AG04450 (cell line): ENCODE measurements at places on chromosomes 7 and 10.

DNA sequence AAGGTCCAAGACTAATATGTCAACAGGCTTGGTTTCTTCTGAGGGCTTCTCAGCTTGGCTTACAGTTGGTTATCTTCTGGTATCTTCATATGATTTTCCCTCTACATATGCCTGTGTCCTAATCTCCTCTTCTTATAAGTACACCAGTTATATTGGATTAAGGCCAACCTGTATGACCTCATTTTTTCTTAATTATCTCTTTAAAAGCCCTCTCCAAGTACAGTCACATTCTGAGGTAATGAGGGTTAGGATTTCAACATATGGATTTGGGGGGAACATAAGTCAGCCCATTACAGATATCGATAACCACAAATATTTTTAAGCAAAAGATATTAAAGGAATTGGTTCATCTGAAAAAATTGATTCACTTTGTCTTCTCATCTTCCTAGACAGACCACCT is 49.2 kb downstream of the IQUB start:
- DNase-seq: no peak

DNA sequence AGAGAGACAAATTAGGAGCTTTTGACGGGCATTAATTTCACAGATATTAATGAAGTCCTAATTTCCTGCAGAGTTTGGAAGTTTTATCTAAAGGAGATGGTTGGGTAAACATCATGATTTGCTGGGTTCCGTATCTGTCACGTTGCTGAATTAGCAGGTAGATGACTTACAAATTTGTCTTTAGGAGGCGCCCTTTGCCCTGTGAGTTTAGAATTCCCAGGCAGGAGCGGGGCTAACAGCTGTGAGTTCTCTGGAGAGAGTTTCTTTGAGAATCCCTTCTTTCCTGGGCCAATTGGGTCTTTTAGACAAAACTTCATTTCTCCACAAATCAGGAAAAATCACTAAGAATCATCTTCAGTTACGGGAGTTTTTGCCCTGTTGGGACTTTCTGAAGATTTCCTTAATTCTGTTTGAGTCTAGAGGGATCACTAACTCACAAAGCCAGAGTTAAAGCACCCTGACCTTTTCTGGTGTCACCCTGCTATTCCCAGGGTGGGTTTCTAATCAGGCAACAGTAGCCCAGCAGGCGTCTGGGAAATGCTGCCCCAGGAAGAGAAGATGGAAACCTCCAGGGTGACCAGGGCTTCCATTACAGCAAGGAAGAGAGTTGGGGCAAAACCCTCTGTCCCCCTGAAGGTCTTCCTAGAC is 63.7 kb downstream of the PRKCQ start:
- DNase-seq: no peak

- no peak for DNase-seq
Observed at GRCh38 chr7:104133238-104133637, 74.6 kb downstream of the ORC5 start.

- DNase-seq: no peak
Observed at GRCh38 chr7:32496052-32496813, 944 bp downstream of the AVL9 start.

- DNase-seq: no peak
Observed at GRCh38 chr10:90204131-90204955, 503.0 kb downstream of the KIF20B start.

DNA sequence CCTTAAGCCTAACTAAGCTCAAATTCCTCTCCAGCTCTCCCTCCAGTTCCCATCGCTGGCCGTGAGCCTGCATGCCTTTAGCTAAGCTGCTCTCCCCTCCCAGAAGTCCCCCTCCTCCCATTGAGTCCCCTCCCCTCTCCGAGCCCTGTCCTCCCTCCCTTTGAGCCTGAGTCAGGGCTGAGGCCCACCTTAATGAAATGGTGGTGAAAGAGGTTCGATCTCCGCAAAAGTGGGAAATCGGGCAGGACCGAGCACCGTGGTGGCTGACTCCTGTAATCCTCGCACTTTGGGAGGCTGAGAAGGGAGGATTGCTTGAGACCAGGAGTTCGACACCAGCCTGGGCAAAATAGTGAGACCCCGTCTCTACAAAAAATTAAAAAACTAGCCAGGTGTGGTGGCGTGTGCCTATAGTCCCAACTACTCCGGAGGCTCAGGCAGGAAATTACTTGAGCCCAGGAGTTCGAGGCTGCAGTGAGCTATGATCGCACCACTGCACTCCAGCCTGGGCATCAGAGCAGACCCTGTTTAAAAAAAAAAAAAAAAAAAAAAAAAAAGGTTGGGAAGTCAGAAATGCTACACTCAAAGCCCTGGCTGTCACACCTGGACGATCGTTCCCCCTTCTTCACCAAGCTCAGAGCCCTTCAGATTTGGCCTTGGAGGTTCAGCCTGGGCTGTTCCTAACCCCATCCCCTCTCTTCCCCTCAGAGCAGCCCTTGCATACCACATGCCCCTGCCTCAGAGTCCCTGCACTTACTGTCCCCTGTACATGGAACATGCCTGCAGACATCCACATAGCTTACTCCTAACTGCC is 995 bp upstream of the CLDN3 start:
- no peak for DNase-seq

- DNase-seq: peak; percentile 34
Observed at GRCh38 chr10:78224602-78225001, 190.9 kb downstream of the RPS24 start.

GRCh38 chr7:21108182-21108581 is 319.7 kb upstream of the SP4 start:
- no peak for DNase-seq

DNA sequence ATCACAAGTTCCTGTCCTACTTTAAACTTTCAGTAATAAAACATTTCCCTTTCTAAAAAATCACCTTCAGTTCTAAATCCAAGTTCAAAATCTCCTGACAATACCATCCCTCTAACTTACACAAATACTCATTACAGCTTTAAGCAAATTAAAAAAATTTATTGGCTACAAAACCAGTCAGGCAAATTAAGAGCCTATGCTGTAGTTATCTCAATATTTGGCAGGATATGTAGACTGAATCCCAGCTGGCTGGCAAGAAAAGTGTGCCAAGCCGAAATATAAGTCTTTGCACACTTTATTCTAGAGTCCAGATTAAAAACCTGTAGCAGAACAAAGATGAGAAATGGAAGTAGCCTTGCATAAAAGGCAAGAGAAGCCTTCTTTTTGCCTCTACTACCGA is 9.5 kb downstream of the WAPL start:
- no peak for DNase-seq
